ENCODE measurements at places on chromosomes 7 and 10. TPM values are rescaled to one million over a fixed set of nuclear protein-coding genes. Genes with fewer than 3 reads are reported as not detected.

The CHAT gene
- total RNA-seq: not detected

The PRR15 gene
- total RNA-seq: 6.6 TPM

The SEMA3D gene
- total RNA-seq: 272 TPM

DNA sequence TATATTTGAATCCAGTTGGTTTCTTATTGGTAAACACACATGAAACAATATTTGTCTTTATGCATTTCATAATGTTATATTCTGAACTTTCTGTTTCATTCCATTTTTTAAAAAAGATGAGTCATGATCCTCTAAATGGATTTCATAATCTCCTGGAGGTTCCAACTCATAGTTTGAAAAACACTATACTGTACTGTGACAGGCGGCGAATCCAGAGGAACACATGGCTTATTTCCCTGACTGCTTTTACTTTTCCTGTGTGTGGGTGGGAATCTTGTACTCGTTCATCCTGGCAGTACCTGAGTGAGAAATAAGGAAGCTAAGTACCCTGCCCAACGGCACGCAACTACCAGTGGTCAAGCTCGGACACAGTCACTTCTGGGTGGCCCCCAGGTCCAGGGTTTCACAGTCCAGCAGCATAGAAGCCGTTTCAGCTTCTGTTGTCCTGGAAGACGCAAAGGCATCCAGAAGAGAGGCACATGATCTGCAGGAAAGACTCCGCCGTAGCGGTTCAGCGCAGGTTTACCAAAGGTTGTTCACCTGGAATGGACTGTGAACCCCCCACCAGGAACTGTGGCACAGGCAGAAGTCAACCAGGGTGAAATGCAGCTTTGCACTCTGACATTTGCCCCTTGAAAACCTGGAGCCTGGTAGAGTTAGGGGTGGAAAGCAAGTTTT lies 117.7 kb downstream of the CCNY start:
- peaks cover 26% of the 10 kb centered on the region for H3K4me1 ChIP-seq
- no peaks in the 10 kb centered on the region for H3K36me3 ChIP-seq
- H3K4me3 ChIP-seq: no peak overlapping the region
- H3K27ac ChIP-seq: no peak overlapping the region
- DNase-seq: no peak

DNA sequence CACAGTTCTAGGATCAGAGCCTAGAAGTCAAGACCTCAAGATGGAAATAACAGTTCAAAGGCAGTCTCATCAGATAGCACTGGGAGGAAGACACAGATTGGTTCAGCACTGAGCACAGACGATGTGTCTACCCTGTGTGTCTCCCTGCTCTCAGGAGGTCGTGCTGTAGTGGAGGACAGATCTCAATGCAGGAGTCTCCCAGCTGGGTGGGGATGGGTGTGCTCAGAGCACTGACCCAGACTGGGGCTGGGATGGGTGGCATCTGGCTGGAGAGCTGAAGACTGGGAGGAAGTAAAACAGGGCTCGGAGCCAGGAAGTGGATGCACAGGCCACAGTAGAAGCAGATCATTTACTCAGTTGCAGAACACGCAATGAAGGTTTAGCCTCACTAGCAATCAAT lies 69.5 kb upstream of the GDF10 start:
- no peaks in the 10 kb centered on the region for H3K4me1 ChIP-seq
- no peak overlapping the region for H3K27ac ChIP-seq
- H3K27me3 ChIP-seq: peaks cover 15% of the 10 kb centered on the region
- DNase-seq: no peak

DNA sequence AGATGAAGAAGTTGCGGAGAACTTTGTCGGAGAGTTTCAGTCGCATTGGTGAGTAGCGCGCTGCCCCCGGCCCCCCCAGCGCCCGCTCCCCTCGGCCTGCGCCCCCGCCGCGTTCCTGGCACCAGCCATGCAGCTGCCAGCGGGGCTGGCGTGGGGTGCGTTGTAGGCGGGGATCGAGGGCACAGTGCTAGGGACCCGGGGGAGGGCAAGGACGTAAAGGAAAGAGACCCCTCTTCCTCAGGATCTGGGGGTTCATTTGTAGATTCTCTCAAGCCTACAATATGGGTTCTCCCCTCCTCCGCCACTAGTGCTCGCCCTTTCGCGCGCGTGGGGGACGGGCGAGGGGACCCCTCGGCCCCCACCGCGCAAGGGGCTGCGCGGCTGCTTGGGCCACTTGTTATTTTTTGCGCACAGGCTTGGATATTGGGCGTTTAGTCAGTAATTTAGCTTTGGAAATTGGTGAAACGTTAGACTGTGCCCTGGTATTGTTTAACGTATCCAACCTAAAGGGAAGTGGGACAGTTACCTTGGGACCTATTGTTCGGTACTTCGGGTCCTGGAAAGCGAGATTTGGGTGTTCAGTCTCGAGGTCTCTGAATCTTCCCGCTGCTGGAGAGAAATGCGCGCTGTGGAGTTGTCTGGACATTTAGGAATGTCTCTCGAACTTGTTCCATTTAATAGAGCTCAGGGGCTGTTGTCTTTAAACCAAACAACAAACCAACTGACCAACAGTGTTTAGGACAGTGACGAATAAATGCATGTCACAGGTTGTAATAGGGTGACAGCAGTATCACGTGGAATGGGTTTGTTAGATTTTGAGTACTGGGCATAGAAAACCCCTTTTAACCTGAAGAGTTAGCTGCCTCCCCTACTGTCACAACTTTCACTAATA lies 796 bp downstream of the CDK14 start:
- peak overlapping the region; percentile 92 for H3K4me3 ChIP-seq
- H3K27ac ChIP-seq: peak overlapping the region; percentile 94

GRCh38 chr10:79239924-79240581 lies 107.2 kb upstream of the PPIF start:
- no peaks in the 10 kb centered on the region for H3K27me3 ChIP-seq

DNA sequence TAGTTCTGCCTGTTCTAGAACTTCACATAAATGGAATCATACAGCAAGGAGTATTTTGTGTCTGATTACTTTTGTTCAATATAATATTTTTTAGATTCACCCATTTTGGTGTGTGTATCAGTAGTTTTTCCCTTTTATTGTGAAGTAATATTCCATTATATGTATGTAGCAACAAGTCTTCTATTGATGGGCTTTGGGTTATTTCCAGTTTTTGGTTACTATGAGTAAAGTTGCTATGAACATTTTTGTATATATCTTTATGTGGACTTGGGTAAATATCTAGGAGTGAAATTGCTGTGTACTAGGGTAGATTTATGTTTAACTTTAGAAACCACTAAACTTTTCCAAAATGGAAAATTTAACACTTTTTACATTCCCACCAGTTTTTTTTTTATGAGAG lies 35.7 kb downstream of the ADK start:
- no peak for DNase-seq
- no peak overlapping the region for H3K4me3 ChIP-seq
- peaks cover 30% of the 10 kb centered on the region for H3K4me1 ChIP-seq
- H3K27me3 ChIP-seq: no peaks in the 10 kb centered on the region

All from mesothelial cell of epicardium (in vitro differentiated cells).